Hair follicle dermal papilla cell (primary cell): ENCODE measurements at places on chromosomes 11 and 22. TPM values are rescaled to one million over a fixed set of nuclear protein-coding genes. Genes with fewer than 3 reads are reported as not detected.

The STIP1 gene
- total RNA-seq: 110 and 125 TPM in 2 replicates

The SAA4 gene
- not detected in 2 replicates for total RNA-seq

The MAPK8IP1 gene
- 5.5 and 9.2 TPM in 2 replicates for total RNA-seq

The C11orf16 gene
- not detected in 2 replicates for total RNA-seq

The PNPLA5 gene
- not detected in 2 replicates for total RNA-seq

The H19 gene
- total RNA-seq: 0.49 and 0.73 TPM in 2 replicates

The OR8I2 gene
- total RNA-seq: not detected in 2 replicates
